ENCODE measurements at places on chromosomes 13 and 19. TPM values are rescaled to one million over a fixed set of nuclear protein-coding genes. Genes with fewer than 3 reads are reported as not detected.

The BEST2 gene
- total RNA-seq: not detected

GRCh38 chr13:99657848-99658260 is 156.6 kb downstream of the TM9SF2 start:
- DNase-seq: peak; percentile 48

The BRME1 gene
- 2.0 TPM for total RNA-seq

The AMH gene
- 1.9 TPM for total RNA-seq

All from lower lobe of right lung (tissue), 2 donors.